ENCODE measurements at places on chromosomes 5 and 9. TPM values are rescaled to one million over a fixed set of nuclear protein-coding genes. Genes with fewer than 3 reads are reported as not detected.
A peak's percentile ranks its signal among the peaks of the same experiment; 100 is the strongest.

Gene AQP3
- 5.6 TPM for total RNA-seq

Gene PLPP1
- total RNA-seq, result 70.8 TPM

Gene TAF1L
- total RNA-seq, result under 0.01 TPM

Gene STKLD1
- total RNA-seq, result 1.4 TPM

Gene TMEM252
- 0.09 TPM for total RNA-seq

Gene FEM1C
- total RNA-seq, result 16.7 TPM

- no peak for DNase-seq
Measured at GRCh38 chr5:82234885-82235284, 43.3 kb downstream of the RPS23 start.

GRCh38 chr9:74497748-74498620 is 849 bp downstream of the RORB start:
- peak; percentile 20 for DNase-seq

GRCh38 chr5:84724683-84725082 is 340.0 kb upstream of the EDIL3 start:
- no peak for DNase-seq

- DNase-seq, result peak; percentile 3
Measured at GRCh38 chr9:136080716-136081112, 14.4 kb downstream of the NACC2 start.

- DNase-seq, result peak; percentile 63
Measured at GRCh38 chr9:113587471-113588031, 124.0 kb downstream of the RGS3 start.

DNA sequence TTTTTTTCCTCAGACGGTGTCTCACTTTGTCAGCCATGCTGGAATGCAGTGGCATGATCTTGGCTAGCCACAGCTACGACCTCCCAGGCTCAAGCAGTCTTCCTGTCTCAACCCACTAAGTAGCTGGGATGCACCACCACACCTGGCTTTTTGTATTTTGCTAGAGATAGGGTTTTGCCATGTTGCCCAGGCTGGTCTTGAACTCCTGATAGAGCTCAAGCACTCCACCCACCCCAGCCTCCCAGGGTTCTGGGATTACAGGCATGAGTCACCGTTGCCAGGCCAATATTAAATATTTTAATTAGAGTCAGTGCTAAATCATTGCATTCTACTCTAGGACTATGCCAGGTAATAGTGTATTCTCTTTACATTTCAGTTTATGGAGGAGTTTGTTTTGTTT is 41.5 kb downstream of the UBE2R2 start:
- no peak for DNase-seq

GRCh38 chr5:159420940-159421339 is 90.7 kb upstream of the IL12B start:
- DNase-seq, result no peak

- DNase-seq, result no peak
Measured at GRCh38 chr5:9401786-9402472, 143.9 kb downstream of the SEMA5A start.

DNA sequence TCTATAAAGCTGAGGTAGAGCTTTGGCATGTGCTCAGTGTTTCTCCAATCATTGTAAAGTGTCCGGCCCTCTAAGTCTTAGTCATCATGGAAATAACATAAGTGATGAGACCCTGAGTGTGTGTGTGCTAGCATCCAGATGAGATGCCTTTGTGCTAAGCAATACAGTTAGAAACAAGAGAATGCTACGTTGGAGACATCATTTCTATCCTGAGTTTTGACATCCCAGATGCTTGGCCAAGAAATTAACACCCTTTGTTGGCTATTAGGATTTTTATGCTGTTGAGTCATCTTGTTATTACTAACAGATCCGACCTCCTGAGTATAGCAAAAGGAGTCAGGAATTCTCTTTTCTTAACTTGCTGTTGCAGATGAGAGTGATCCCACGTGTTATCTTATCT is 508.0 kb downstream of the GADD45G start:
- DNase-seq, result no peak

DNA sequence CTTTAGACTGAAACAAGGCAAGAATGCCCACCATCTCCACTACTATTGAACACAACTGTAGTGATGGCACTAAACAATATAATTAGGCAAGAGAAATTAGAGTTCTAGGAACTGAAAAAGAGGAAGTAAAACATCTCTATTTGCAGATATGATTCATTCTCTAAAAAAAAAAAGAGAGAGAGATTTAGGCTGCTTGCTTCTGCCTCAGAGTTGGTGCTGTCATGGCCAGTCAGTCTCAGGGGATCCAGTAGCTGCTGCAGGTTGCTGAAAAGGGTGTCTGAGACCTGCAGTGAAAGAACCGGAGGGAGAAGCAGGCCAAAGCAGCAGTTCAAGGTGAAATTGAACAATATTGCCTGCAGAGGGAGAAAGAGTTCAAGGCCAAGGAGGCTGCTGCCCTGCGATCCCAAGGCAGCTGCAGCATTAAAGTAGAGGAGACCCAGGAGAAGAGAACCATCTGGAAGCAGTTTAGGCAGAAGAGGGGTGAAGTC is 72.5 kb downstream of the AP3B1 start:
- peak; percentile 3 for DNase-seq

DNA sequence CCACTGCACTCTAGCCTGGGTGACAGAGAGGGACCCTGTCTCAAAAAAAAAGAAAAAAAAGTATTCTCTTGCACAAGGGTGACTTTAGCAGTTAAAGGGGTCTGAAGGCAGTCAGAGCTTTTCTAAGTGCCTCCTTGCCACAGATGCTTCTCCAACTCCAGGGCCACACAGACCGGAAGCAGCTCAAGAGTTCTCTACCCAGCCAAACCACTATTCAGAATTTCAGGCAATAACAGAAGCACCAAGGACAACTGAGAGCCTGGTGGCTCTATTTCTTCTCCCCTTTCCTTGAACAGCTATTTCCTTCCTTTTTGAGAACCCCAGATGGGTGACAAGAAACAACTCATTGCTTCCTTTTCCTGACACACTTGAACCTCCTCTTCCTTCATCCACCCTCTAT is 2.2 kb downstream of the FAM219A start:
- DNase-seq, result no peak

DNA sequence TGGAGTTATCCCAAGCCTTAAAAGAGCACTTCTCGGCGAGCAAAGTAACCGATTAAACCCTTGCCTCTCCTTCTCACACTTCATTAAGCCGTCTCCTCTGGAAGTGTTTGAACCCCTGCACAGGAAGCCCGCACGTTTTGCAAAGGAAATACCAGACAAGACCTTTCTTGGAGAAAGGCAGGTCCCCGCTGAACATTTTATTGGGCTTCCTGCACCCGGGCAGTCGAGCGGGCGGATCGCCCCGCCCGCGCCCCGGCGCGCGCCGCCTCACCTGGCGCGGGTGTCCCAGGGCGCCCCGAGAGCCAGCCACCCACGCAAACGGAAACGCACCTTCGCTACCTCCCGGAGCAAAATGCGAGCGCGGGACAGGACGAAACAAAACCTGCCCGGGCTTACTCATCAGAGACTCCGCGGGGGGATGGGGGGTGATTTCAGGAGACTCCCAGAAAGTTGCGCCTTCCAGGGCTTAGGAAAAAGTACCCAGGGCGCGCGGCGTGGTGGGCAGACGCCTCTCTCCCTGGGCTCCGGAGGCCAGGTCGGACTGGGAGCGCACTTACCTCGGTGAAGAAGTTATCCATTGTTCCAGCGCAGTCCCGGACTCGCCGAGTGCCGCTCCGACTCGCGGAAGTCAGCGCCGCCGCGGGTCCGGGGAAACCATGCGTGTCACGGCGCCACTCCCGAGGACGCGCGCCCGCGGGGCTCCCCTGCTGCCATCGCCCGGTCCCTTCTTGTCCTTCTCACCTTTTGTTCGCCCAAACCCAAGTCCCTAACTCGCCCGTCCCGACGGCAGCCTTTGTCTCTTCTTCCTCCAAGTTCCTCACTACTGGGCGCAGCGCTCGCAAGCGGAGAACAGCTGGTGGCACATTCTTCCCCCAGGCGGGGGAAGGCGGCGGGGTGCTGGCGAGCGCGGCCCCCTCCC is 598 bp downstream of the MYO10 start:
- peak; percentile 77 for DNase-seq

- DNase-seq, result peak; percentile 7
Measured at GRCh38 chr5:73654819-73655318, 28.9 kb downstream of the ARHGEF28 start.

DNA sequence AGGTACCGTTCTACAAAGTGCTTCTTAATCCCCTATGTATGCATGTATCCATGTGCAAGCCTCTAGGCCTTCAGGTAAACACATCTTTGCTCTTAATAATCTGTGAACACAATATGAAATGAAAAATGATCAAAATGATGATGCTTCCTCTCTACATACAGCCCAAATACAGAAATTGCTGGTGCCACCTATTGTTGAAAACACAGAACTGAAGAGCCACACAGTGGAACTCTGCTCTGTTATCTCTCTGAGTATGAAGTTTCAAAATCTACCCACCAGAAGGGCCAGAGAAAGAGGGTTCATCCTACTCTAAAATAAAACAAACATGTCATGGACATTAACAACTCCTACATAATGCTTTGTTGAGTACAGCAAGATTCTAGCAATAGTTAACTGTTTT is 71.3 kb downstream of the GLIS3 start:
- peak; percentile 32 for DNase-seq

- DNase-seq, result no peak
Measured at GRCh38 chr9:124037790-124038189, 26.2 kb downstream of the LHX2 start.

- DNase-seq, result no peak
Measured at GRCh38 chr5:106306313-106307028, 1364.3 kb downstream of the EFNA5 start.
